HuH-7.5 (cell line): ENCODE measurements at places on chromosomes 7 and 10.

GRCh38 chr10:7618461-7618860 lies 48.3 kb downstream of the ITIH5 start:
- DNase-seq = no peak

DNA sequence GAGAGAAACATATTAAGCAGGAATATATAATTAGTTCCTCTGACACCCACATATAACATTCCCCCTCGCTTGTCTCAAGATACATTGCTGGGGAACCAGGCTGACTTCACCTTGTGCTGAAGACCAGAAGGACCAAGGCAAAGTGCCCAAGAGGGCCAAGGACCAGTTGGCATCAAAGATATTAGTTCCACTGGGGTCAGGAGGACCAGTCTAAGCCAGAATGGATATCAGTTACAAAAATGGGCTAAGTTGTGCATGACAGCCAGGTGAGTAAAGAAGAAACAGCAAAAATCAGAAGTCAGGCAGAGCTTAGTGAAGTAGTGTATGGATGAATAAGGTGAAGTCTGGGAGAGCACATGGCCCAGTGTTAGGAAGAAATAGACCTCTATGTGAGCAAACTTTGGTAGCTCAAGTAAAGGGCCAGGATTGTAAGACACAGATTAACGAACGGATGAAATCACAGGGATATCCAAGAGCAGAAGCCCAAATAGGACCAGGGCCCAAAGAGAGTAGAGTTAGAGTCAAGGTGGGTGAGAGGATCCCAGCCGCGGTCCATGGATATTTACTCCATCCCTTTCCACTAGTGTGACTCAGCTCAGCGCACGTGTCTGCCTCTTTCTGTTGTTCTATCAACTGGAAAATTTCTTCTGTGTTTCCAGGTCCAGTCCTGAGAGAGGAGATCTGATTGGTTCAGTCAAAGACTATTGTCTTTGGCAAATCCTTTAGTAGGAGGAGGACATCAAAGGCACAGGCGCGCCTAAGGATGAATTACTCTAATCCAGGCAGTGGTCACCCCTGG lies 5.0 kb downstream of the CALD1 start:
- no peak for DNase-seq

GRCh38 chr7:155682484-155682883 lies 38.0 kb downstream of the RBM33 start:
- DNase-seq = no peak

DNA sequence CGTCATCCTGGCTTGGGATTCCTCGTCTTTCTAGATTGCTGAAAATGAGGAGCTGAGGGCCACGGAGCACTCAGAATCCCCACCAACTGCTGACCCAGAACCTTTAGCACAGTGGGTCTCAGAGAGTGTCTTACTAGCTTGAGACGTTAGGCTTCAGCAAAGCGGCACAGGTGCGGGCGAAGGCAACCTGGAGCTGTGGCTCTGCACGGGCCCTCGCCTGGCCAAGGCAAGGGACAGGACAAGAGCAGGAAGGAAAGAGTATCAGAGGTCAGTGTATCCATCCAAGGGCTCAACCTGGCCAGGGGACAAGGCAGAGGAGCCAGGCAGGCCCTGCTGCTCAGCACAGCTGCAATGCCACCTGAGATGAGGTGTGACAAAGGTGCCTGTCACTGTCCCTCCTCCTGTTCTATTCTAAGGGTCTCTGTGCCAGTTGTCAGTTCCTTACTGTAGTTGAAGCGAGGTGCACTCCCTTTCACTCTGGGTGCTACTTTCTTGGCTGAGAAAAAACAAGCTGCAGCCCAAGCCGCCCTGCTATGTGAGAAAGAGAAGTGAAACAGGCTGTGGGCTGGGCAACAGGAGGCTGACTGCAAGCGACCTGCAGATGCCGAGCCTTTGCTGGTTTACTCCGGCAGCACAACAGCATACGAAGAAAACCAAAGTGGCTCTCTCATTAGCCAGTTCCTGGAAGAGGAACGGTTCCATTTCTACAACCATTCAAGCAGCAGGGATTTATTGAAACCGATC lies 33.3 kb upstream of the KDM7A start:
- no peak for DNase-seq

DNA sequence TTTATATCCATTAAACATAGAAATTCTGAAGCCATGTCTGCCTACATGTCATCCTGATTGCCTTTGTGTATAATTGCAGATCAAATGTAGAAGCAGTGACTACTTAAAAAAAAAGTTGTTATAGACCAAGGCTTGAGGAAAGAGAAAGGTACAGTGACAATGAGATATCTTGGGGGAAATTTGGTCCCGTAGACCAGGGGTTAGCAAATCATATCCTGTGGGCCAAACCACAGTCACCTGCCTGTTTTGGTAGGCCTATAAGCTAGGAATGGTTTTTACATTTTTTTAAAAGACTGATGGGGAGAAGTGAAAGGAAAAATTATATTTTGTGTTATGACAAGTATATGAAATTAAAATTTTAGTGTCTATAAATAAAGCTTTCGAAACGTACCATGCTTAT lies 12.9 kb downstream of the PAPSS2 start:
- no peak for DNase-seq

- DNase-seq = no peak
These were observed 48.8 kb upstream of the SLC35B4 start for GRCh38 chr7:134365341-134366054.

DNA sequence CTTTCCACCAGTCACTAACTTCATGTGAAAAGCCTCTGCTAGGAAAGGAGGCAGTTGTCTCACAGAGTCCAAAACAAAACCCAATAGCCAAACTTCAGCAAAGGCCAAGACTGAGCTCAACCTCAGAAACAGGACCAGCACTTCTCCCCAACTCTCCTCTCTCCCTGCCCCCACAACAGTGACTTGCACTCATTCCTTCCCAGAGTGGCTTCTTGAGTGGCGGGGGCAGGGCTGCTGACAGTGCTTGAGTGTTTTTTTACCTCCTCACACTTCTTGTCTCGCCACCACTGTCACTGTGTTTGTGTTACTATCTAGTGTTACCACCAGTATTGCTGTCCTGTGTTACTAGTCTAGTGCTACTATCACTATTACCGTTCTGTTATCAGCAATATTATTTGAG lies 206.8 kb downstream of the KLF6 start:
- no peak for DNase-seq

DNA sequence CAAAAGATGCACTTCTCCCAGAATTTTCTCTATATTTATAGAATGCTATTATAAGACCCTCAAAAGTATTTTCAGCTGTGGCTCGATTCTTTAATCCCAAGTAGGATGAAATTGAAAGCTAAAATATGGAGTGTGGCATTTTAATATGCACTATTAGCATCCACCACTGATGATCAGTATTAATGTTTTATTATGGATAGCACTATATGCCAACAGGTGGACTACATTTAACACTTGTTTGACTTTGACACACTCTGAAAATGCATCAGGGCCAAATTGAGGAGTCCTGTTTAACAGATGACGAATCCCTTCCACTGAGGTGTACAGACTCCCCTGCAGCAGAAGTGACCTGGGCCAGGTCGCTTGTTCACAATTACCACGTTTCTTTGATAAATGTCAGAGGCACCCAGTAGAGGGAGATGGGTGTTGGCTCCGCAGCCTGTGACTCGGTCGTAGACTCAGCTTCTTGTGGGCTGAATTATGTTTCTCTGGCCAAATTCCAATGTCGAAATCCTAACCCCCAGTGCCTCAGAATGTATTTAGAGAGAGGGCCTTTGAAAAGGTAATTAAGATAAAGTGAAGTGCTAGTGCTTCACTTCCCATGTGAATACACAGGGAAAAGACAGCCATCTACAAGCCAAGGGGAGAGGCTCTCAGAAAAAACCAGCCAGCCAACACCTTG lies 48.1 kb downstream of the WIPF3 start:
- DNase-seq = no peak

DNA sequence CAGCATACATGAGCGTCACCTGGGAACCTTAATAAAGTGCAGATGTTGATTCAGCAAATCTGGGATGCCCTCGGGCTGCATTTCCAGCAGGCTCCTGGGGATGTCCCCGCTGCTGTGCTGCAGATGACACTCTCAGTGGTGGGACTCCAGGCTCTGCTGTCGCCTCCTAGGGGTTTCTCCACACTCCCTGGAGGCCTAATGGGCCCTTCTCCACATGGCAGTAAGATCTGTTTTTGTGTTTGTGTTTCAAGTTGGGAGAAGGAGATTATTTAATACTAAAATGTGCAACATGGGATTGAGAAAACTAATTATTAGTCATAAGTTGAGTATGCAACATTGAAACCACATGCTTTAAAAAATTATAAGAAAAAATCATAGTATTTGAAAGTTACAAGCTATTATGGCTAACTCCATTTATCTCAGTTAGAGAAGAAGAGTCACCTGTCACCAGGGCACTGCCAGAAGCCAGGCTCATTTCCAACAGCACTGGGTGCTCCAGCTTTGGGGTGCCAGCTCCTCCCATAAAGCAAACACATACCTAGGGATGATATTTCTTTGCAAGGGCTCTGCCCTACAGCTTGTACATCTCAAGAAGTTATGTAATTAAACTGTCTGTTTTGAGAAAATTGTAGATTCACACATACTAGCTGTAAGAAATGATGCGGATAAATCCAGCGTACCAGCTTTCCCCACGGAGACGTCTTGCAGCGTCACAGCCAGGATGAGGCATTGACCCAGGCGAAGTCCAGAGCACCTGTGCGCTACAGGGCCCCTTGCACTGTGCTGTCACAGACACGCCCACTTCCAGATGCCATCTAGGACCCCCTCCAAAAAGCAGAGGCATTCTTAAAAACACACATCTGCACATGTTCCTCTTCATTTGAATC lies 106.4 kb downstream of the EGFR start:
- DNase-seq = no peak

- no peak for DNase-seq
These were observed 447 bp upstream of the GPAM start for GRCh38 chr10:112184052-112184371.

DNA sequence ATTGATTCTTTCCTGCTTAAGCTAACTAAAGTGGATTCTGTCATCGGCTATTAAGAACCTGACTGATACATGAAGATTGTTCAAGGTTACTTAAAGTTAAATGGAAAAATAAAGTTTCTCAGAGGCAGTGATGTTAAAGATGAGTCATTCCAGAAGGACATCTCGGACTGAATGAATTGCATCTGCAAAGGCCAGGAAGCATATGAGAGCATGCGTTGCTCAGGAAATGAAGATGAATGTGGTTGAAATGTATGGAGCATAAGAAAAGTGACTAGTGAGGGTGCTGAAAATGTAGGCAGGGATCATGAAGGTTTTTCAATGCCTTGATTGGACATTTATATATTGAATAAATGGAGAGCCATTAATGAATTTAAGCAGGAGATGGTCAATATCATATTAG lies 133.9 kb upstream of the GHITM start:
- DNase-seq = no peak

- no peak for DNase-seq
These were observed 20.0 kb upstream of the GATA3 start for GRCh38 chr10:8034466-8035005.

DNA sequence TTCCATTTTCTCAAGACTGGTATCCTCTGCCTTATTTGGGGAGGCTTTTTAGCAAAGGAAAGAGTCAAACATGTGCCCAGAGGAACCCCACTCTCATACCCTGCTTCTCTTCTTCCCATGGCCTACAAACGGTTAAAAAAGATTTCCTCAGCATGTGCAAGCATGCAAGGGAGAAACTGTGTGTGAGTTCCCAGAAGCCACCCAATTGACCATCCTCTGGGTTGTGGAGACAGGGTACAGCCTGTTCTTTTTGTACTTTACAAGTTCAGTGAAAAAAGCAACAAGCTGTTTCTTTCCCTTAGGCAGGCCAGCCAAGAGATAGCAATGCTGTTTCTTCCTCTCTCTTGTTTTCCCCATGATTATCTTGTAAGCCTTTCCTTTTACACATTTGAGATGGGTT lies 68.8 kb upstream of the MTPN start:
- no peak for DNase-seq

DNA sequence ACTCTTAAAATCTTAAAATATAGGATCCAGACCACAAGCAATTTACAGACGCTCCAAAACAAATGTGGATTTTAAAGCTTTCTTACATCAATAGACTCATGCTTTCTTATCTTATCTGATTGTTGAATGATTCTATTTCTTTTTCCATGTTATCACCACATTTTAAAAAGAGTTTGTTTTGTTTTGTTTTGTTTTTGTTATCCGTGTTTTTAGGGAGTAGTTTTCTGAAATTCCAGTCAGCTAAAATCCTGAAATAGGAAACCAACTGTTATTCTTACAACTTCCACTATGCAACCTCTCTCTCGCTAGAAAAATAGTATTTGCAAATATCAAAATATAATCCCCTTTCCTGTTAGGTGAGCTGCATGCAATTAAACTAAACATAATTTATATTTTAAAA lies 251.0 kb downstream of the PCDH15 start:
- no peak for DNase-seq

DNA sequence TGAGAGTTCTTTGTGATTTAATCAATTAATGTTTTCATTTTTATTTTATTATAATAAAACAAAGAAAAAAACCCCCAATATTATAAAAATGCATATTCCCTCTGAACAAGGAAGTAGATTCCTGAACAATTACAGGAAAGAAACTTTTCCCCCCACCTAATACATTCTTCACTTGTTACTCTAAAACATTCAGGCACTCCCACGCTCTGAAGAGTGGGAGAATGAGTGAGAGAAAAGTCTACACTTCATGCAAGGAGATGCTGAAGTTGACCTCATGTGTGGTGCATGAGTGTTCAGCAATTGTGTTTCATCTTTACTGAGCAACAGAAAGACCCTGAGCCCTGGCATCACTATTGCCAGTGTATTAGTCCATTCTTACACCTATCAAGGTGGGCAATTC lies 244.2 kb upstream of the IGFBP3 start:
- no peak for DNase-seq

- no peak for DNase-seq
These were observed 397.5 kb upstream of the PRKCQ start for GRCh38 chr10:6977398-6978186.

DNA sequence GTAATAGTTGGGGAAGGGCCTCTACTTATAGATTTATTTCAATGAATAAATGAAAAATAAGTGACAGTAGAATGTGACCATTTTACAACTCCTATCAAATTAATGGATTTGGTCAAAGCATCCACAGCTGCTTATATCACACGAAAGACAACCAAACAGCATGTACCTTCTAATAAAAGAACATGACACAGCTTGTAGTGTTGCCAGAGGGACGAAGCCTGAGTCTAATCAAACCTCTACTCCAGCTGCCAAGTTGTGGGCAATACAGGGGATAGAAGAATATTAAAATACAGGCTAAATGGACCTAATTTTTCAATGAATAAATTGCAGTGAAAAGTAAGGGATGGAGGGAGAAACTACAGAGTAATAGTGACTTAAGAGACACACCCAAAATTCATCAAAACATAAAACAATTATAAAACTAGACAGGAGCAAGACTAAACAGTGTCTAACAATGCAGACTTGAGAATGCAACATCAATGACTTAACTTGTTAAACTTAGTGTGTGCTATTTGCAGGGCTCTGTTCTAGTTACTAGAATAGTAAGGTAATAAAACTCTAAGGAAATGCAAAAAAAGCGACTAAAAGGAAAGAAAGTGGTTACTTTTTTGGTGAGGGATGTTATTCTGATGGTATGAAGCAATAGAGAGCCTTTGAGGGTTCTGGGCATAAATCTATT lies 853.8 kb downstream of the GRM8 start:
- no peak for DNase-seq
